ENCODE measurements at places on chromosomes 3 and 15.

- DNase-seq: no peak
These were observed 40.5 kb downstream of the NUDT16 start for GRCh38 chr3:131421957-131422498.

GRCh38 chr3:16300307-16300706 lies 35.3 kb downstream of the OXNAD1 start:
- DNase-seq: no peak

DNA sequence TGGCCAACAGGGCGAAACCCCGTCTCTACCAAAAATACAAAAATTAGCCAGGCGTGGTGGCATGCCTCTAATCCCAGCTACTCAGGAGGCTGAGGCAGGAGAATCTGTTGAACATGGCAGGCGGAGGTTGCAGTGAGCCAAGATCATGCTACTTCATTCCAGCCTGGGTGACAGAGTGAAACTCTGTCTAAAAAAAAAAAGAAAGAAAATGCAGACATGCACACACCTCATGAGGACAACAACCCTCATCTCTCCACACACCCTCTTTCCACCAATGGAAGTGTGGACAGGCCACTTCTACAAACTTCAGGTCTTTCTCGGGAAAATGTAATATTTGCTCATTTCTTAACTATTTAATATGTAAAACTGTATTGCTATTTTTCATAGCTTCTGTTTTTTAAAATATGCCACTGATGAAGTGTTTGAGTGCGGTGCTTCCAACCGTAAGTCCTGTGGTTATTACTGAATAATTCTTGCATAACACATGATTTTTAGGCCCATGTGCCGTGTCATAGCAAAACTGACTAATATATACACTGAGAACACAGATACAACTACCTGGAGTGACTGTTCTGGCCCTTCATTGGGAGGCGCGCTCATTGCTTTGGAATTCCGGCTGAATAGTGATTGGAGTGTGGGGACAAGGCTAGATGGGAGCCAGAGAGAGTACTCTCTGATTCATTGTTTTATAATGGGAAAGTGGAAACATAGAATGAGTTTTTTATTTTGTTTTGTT lies 23.1 kb downstream of the LRRC31 start:
- no peak for DNase-seq

GRCh38 chr3:33063651-33064051 lies 33.3 kb downstream of the GLB1 start:
- DNase-seq: peak; percentile 25

DNA sequence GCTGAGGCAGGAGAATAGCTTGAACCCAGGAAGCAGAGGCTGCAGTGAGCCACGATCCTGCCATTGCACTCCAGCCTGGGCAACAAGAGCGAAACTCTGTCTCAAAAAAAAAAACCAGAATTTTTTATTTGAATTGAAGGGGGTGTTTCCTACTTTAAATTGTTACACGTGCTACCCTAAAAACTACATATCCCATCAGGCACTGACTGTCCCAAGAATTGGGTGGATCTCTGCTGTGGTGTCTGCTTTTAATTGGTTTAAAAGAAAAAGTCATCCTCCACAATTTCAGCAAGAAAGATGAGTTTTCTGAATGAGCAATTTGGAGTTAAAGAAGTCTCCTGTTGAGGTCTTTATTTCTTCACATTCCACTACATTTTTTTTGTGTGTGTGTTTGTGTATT lies 2.1 kb downstream of the PDIA3 start:
- DNase-seq: no peak

DNA sequence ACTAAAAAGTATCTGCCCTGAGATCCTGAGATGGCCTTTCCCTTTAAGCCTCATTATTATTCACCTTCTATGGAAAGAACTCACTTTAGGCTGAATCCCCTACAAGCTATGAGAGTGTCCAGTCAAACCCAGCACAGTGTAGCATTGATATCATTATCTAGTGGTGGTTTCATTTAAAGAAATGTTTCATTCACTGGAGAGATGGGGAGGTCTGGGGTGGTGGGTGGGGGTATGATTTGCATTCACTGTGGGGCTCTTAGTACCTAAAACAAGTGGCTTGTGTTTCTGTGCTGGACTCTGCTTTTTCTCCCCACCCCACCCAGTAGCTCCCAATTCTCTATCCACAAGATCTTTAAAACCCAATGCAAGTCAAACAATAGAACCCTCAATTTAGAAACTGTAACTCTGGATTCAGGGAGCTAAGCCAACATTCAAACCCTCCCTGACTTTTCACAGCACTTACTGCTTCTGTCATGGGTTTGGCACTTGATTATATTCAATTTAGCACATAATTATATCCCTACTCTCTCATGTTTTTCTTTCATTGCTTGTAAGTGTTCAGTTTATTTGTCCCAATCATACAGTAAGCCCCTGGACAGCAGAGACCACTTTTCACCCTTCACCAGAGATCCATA lies 310.5 kb upstream of the THBS1 start:
- no peak for DNase-seq

DNA sequence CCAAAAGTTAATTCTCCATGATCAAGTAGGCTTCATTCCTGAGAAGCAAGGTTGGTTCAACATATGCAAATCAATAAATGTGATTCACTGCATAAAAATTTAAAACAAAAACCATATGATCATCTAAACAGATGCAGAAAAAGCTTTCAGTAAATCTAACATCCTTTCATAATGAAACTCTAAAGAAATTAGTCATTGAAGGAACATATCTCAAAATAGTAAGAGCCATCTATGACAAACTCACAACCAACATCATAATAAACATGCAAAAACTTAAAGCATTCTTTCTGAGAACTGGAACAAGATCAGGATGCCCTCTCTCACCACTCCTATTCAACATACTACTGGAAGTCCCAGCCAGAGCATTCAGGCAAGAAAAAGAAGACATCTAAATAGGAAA lies 254.1 kb downstream of the AGBL1 start:
- no peak for DNase-seq

DNA sequence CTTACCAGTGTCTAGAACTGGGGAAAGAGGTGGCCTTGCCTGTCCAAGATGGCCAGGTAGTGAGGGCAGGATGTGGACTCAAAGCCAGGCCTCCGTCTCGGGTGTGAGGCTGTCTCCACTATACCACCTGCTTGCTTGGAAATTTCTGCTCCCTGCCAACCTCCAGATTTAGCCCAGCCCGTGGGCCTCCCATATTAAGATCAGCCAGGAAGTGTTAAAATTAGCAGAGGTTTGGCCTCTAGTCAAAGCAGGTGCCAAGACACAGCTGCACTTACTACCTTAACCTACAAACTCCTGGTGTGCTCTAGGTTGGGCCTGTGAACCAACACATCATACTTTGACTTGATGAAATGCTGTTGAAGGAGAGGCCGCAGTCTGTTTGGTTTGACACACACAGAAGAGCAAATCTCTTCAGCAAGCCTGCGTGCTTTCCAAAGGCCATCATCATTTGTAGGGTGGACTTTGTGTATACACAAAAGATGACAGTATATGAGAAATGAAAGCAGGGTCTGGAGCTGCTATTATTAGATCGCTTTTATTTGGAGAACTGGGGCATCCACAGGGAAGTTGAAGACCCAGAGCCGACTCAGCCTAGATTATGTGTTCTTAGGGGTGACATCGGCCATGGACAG lies 206.5 kb downstream of the XXYLT1 start:
- no peak for DNase-seq

DNA sequence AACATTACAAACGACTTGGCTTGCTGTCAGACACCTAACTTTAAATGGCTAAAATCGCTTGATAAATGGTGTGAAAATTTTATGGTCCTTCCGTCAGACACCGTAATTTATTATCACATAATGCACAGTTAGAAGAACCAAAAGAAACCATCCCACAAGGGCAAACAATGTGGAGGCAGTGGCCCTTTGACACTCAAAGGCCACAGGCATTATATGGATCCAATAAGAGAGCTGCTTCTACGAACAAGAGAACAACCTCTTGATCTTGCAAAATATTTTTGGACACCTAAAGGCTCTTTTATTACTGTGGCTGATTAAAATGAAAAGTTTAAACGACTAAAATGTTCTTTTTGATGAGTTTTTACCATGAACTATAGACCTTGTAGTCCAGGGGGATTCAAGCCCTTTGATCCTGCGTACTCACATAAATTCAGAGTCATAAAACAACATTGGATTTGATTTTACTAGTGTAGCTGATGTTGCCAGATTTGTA lies 202.8 kb downstream of the FMN1 start:
- no peak for DNase-seq

DNA sequence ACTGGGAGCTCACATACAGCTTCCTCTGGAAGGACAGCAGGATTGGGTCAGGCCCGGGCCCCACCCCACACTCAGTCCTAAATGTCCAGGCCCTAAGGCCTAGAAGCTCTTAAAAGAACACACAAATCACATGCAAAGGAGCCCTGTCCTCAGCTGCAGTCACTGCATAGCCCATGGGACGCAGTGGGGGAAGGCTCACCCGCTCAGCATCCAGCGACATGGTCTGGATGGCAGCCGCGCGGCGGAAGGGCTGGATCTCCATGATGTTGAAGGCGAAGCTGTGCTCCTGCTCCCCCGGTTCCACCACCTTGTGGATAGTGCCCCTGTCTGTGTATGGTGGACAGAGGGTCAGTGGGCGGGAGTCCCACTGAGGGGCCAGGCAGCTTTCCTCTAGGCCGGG lies 22.1 kb downstream of the SEMA7A start:
- DNase-seq: no peak

DNA sequence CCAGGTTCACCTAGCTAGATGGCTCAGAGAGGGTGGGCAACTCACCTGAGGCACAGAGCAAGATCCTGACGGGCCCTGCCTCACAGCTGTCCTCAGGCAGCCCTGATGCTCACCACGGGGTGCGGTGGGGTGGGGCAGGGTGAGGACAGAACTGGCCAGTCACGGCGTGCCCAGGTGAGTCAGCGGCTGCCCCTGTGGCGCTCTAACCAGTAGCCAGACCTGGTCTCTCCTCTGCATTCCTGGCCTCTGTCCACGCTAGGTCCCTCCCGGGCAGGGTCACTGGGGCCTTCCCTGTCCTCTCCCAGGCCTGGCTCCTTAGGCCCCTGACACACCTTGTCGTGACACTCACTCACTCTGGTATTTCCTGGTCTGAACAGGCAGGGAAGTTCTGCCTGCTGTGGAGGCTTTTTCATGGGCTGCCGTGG lies 901 bp downstream of the ALS2CL start:
- DNase-seq: no peak

- no peak for DNase-seq
These were observed 54.1 kb upstream of the CMTM7 start for GRCh38 chr3:32337505-32337904.

GRCh38 chr3:121748680-121749275 lies 763 bp downstream of the GOLGB1 start:
- no peak for DNase-seq

DNA sequence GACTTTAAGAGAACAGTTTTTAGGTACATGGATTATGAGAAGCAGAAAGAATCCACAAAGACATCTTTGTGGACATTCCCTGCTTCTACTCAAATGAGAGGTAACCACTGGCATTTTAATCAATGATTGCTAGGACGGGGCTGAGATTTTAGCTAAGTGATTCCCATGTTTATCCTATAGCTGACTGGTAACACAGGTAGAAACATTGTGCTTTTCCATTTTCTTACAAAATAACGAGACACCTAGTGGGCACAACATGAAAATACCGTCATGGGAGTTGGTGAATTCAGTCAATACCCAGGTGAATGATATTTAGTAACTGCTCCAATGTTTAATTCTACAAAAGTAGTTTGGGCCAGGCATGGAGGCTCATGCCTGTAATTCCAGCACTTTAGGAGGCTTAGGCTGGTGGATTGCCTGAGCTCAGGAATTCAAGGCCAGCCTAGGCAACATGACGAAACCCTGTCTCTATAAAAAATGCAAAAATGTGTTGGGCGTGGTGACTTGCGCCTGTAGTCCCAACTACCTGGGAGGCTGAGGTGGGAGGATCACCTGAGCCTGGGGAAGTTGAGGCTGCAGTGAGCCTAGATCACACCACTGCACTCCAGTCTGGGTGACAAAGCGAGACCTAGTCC lies 37.2 kb upstream of the DENND4A start:
- no peak for DNase-seq

- DNase-seq: no peak
These were observed 1.4 kb downstream of the CEMIP start for GRCh38 chr15:80780416-80781221.

DNA sequence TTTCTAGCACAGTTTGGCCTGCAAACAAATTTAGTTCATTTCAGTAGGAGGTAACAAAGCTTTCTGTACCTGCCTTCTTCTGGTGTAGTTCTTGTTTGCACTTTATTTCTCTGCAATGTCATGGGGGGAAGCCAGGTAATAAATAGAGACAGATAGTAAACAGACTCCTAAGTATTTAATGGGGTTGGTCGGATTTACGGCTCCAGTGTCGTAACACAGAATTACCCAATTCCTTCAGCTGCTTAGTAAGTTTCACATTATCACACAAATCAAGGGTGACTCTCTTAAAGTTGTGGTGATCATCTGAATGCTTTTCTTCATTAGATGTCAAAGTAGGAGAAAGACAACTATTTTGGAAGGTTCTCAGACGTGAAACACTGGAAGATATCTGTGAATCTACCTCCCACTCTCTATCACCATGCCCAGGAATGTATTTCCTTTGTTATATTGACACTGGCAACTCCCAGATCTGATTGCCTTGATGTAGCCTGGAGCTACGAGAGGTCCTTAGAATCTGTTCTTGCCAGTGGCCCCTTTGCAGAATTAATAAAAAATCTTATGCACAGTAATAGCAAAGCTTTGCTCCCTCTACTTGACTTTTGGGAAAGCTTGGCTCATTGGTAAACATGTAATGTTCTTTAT lies 25.0 kb upstream of the TMC3 start:
- DNase-seq: no peak

DNA sequence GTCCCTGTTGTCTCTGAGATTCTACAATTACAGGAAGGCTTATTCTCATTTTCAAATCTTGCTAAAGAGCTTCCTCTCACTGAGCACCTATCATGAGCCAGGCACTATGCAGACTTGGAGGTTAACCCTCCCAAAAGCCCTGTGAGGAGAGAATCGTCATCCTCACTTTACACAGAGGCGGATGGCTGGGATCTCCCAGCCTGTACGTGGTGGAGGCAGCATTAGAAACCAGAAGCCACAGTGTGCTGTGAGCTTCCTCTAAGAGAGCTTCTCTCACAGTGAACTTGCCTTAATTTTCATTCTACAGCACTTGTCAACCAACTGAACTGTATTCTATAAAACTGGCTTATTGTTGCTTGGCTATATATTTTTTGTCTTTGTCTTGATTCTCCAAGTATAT lies 6.1 kb upstream of the DGKG start:
- DNase-seq: no peak

DNA sequence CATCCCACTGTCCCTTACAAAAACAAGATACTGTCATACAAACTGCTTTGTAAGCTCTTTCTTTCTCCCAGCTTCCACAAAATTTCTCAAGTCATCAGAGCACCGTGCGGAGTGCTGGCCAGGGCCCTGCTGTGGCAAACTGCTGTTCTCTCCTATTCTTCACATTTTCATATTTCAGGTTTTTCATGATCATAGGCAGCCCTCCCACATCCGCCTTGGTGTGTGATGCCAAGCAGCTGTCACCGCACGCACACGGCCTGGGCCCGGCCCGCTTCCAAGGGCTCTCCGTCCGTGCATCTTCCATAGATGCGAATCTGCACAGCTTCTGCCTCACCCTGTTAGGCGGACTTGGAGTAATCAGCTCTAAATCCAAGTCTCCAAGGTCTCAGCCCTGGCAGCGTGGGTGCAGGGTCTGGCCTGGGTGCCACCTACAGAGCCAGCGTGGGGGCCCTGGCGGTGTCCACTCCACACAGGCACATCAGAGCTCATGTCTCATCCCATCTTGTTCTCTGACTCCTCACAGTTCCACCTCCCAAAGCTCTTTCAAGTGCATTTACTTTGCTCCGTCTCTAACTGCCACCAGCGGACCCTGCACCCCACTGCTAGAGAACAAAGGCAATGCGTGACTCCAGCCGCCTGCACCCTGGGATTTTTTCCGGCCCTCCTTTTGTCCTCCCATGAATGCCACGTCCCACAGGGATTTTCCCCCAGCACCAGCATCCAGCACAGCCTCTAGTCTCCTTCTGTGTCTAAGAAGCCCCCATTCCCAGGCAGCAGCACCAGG lies 27.2 kb downstream of the CYFIP1 start:
- DNase-seq: no peak

Data from stimulated activated CD8-positive, alpha-beta memory T cell treated with anti-CD3 and anti-CD28 coated beads, Interleukin-4, amount 100 ng/mL, for 1 hour (primary cell).